Astrocyte of the cerebellum (primary cell): ENCODE measurements at places on chromosomes 6 and 20.

DNA sequence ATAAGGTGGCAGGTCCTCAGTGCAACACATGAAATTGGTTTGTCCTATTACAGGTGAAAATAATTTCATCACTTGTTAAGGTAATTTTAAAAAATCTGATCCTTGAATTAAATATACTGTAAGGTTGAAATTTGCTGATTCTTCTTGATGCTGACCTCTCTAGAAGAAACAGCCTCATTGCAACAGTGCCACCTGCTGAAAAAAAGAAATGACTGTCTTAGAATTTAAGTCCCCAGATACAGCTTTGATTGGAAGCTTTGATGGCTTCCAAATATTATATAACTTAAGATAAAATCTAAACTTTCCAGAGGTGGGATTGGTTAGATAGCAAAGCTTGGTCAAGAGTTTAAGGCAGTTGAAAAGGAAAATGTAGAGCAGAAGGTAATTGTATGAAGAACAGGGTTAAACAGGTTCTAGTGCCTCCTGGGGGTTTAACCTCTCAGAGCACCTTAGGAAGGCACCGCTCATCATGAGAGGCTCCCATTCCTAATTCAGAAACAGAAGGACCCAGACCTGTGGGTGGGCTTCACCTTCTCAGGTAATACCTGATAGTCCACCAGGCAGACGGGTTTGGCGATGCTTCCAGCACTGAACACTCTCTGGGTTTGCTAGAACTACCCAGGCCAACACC lies 401.0 kb downstream of the PAX1 start:
- peak; percentile 26 for DNase-seq

- DNase-seq: no peak
Observed at GRCh38 chr6:140414966-140415620, 1040.6 kb upstream of the CITED2 start.

GRCh38 chr6:167921831-167922230 lies 75.6 kb upstream of the KIF25 start:
- no peak for DNase-seq

DNA sequence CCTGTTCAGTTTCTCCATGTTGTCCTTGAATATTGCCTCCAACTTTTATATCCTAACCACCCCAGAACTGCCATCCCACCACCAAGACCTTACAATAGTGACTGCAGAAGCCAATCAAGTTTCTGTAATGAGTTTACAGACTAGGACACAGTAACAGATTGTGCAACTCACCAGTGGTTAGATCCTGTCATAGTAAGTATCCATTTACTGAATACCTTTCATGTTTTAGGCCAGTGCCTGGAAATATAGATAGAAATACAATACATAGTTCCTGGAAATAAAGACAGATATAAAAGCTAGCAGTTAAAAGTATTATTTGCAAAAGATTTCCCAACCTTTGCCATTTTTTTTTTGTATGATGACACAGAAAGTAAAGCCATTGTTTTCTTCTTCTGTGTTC lies 471.8 kb upstream of the BTBD3 start:
- no peak for DNase-seq

DNA sequence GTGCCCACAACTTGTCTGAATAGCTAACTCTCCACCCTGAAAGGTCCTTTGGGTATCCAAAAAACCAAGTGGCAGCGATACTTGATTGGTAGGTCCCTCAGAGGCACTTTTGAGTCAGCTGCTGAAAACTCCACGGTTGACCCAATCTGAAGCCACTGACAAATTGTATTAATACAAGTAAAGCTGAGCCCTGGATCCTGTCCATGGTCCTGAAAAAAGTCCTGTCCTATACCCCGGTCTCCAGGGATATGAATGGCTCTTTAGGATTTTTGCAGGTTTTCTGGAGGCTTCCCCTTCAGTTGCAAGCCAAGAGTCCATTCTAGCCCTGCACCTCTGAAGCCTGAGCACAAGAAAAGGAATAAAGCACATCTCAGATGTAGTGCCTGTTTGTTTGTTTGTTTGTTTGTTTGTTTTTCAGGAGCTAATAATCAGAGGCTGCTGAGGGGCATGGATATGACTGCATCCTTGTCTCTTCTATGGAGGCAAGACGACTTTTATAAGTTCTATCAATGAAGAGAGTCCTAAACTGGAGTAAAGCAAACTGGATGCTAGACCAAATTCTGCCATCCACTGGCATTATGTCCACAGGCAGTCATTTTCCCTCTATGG lies 1.7 kb upstream of the SLC12A5 start:
- DNase-seq: peak; percentile 44

- DNase-seq: no peak
Observed at GRCh38 chr20:2086177-2086979, 15.2 kb upstream of the STK35 start.

DNA sequence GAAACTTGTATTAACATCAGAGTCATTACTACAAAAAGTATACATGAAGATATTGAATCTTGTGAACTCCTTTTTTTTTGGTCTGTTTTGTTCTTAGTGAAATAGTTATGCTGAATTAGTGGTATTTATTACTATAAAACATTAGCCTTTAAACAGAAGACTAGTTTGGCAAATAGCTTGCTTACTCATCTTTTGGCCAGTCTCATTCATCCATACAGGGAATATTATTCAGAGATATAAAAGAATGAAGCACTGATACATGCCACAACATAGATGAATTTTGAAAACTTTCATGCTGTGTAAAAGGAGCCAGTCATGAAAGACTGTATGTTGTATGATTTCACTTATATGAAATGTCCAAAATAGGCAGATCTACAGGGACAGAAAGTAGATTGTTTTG lies 205.9 kb downstream of the ZFAND3 start:
- DNase-seq: no peak

GRCh38 chr6:167056370-167056769 lies 57.2 kb downstream of the CEP43 start:
- DNase-seq: peak; percentile 67

- DNase-seq: no peak
Observed at GRCh38 chr6:16292942-16293341, 54.6 kb downstream of the GMPR start.

- DNase-seq: no peak
Observed at GRCh38 chr20:2295886-2296515, at the start of gene TGM3. Gene TGM3 (plus strand): TSS chr20:2296001. CDS start chr20:2296064, 63 bp downstream.

GRCh38 chr6:139448051-139448649 lies 73.7 kb upstream of the CITED2 start:
- no peak for DNase-seq

DNA sequence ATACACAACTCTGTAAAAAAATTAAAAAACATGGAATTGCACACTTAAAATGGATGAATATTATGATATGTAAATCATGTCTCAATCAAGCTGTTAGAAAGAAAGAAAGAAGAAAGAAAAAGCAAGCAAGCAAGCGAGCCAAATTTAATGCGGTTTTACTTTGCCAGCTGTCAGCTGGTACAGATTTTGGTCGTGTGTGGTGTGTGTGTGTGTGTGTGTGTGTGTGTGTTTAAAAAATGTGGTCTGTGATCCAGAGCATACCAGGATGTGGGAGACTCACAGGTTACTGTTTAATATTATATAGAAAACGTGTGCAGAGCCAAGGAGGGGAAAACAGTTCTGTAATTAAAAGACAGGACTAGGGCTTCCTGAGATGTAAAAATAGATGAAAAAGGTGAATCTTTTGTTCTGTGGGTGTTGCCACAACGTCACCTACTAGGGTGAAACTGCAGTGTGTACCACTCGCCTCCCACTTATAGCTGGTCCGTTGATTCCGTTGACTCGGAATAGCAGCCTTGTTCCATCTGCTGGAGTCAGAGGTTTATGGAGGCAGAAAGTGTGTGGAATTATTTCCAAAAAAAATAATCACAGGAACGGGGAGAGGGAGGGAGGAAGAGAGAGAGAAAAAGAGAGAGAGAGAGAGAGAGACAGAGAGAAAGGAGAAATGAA lies 197.7 kb downstream of the BCAS1 start:
- DNase-seq: no peak

- peak; percentile 50 for DNase-seq
Observed at GRCh38 chr6:113414511-113414910, 442.6 kb upstream of the MARCKS start.

GRCh38 chr6:106885679-106886078 lies 88.8 kb downstream of the CD24 start:
- no peak for DNase-seq

DNA sequence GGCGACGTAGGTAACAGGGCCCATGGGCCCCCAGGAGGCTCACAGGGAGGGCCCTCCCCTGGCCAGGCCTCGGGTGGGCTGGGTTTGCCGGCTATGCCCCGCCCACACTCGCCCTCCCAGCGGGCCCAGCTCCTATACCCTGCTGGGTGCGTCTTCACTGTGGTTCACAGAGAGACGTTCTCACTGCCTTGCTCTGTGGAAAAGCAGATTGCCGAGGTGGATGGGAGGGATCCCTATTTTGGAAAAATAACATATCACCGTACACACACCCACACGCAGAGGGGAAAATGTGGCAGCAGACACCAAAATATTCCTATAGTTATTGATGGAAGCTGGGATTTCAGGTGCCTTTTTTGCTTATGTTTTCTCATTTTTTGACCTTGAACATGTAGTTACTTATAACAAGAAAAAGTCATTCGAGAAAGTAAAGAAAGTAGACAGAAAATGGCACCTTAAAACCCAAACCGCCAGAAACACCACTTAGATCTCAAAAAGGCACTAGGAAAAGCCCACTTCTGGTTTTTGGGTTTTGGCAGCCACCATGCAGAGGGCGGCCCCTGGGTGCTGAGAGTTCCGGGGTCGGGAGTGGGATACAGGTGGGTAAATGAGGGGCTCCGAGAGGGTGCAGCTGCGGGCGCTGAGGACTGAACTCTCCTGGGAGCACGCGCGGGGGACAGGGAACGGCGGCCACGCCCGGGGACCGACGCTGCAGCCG lies 49.4 kb downstream of the TMEM242 start:
- DNase-seq: no peak

GRCh38 chr20:47251154-47252020 lies 105.1 kb downstream of the ZMYND8 start:
- DNase-seq: no peak

DNA sequence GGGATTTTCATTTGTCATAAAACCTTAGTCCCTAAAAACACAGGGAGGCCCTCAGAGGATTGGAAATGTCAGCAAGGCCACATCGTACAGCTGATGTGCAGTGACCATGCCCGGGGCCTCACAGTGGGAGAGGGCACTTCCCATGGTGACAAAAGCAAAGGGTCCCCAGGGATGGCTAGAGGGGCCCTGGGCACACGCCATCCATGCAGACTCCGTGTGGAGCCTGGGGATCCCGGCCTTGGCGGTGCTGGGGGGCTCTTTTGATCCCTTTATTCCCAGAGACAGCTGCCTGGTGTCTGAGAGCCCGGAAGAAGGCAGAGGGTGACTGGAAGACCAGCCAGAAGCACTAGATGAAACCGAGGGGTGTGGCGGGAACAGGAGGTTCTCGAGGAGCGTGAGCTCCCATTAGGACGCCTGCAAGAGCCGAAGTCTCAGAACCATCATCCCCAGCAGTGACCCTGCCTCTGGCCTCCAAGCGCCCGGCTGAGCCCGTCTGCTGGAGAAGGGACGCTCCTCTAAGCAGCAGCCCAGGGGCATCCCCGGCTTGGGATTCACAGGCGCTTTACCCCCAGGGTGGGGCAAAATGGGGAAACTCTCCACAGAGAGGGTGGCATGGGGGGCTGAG lies 49.1 kb upstream of the FRMD1 start:
- no peak for DNase-seq

DNA sequence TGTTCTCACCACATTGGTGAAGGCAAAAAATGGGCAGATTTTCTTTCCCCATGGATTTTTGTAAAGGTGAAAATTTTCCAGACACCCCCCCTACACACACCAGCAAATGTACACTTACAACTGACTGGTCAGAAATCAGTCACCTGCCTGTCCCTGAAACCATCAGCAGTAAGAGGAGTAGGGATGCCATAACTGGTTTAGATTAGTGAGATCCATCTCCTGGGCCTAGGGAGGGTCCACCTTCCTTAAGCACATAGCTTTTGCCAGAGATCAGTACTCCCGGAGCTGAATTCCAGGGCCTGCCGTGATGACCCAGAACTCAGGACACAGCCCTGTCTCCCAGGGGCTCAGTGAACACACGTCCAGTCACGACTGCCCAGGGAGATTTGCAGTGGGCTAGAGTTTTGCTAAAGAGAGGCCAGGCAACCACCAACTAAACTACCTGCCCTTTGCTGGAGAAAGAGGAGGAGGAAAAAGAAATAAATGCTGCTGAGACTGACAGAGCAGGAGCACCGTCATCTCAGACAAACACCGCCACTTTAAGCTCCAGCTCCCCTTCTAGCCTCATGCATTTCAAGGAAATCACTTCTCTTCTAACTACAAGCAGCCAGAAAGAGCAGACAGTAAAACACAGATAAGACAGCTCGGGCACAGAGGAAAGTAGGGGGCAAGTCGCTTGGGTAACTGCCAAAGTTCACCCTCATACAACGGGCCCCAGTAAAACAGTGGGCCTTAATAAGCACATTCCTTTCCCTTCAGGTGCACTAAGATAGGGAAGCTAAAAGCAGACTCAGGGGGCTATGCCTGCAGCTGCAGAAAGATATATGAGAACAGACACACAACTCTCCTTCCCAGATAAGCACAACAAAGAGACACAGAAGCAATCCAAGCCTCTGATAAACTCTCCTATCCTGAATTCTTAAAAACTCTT lies 82.6 kb upstream of the SPTLC3 start:
- DNase-seq: no peak

GRCh38 chr6:148212366-148212765 lies 130.3 kb upstream of the SASH1 start:
- DNase-seq: no peak

GRCh38 chr6:107957308-107957908 lies 600 bp downstream of the SEC63 start:
- peak; percentile 47 for DNase-seq

DNA sequence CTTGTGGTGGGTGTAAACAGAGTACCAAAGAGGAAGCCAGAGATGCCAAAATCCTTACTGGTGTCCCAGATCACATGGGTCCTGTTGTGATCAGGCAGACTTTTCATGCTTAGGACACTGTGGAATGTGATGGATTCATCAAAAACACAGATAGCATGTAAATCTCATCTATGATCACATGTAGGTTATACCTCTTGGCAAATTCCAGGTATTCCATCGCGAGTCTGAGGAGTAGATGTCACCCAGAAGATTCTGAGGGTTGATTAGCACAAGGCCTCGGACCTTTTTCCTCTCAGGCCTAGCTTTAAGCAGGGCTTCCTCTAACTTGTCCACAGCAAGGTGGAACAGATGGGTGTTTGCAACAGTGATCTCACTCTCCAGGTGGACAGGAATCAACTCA lies 28.3 kb upstream of the SSR1 start:
- no peak for DNase-seq

- no peak for DNase-seq
Observed at GRCh38 chr6:5121479-5121878, 36.3 kb downstream of the PPP1R3G start.
